ENCODE measurements at places on chromosomes 3 and 15.

GRCh38 chr3:150020527-150020926, 49.8 kb upstream of the PFN2 start:
- DNase-seq: no peak

GRCh38 chr3:195133462-195133861, 137.5 kb downstream of the XXYLT1 start:
- DNase-seq: peak; percentile 24

DNA sequence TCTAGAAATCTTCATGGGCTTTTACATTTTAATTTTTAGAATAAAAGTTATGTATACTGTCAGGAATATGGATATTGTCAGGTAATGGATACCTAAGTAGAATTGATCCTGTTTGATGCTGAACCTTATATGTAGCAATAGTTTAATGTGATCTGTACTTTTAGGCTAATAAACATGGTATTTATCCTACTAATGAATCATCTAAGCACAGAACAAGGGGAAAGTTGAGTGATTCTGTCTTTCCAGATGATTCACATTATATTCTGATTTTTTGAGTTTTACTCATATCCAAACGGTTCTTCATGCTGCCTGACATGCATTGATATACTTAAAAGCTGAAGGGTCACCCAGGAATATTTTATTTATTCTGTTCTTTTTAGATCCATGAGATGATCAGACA, 34.5 kb downstream of the FANCI start:
- DNase-seq: no peak

DNA sequence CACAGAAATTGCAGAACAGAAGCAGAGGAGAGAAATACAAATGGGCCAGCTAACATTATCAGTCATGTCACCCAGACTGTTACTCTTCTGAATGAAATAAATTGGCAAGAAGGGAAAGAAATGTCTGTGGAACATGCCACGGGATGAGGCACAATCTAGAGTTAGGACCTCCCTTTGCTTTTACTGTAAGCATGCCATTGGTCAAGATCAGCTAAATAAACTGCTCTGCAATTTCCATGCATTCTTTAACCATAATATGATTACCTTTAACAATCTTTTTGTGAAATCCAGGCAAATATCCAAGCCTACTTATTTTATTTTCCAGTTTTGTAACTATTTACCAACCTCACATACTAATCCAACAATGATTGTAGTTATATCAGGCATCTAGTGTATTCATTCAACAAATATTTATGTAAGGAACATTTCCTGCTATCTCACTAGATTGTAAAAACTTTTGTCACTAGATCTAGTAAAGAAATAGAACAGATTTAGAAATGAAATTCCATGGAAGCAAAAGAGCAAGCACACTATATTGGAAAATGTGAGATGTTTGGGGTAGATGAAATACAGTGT, 383.4 kb downstream of the MECOM start:
- DNase-seq: no peak

GRCh38 chr15:44695294-44695693, 15.8 kb downstream of the PATL2 start:
- no peak for DNase-seq

DNA sequence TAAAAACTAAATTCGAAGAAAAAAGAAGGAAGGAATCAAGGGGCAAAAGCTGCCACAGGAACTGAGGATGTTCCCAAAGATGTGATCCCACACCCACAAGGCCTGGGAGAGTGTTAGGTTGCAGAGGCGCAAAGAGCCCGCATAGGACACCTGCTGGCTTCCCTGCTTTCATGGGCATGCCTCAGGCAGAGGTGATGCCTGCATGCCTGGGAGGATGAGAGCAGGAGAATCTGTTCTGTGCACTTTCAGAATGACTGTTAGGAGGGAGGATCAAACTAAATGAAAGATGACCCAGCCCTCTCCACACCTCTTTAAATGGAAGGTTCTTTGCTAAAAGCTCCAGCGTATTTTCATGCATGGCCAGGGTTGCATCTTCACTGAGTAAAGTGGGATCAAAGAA, 162.4 kb downstream of the PLCL2 start:
- DNase-seq: no peak

- no peak for DNase-seq
Observed at GRCh38 chr3:12323237-12323636, 34.4 kb downstream of the PPARG start.

- DNase-seq: no peak
Observed at GRCh38 chr15:47719730-47720129, 2.4 kb downstream of the SEMA6D start.
